ENCODE measurements at places on chromosomes 11 and 22. TPM values are rescaled to one million over a fixed set of nuclear protein-coding genes. Genes with fewer than 3 reads are reported as not detected.

GUCD1 gene
- total RNA-seq, result 137 TPM

LRRC56 gene
- 0.33 TPM for total RNA-seq

MS4A12 gene
- not detected for total RNA-seq

TRIM51 gene
- not detected for total RNA-seq

GTSE1 gene
- total RNA-seq, result not detected

ALX4 gene
- 0.13 TPM for total RNA-seq

E2F8 gene
- total RNA-seq, result 0.17 TPM

Measured in esophagus muscularis mucosa (tissue), 4 donors.